ENCODE measurements at places on chromosomes 5 and 9. TPM values are rescaled to one million over a fixed set of nuclear protein-coding genes. Genes with fewer than 3 reads are reported as not detected.

GRCh38 chr5:4480528-4481349 is 659.4 kb upstream of the ADAMTS16 start:
- DNase-seq, result peak; percentile 11

DNA sequence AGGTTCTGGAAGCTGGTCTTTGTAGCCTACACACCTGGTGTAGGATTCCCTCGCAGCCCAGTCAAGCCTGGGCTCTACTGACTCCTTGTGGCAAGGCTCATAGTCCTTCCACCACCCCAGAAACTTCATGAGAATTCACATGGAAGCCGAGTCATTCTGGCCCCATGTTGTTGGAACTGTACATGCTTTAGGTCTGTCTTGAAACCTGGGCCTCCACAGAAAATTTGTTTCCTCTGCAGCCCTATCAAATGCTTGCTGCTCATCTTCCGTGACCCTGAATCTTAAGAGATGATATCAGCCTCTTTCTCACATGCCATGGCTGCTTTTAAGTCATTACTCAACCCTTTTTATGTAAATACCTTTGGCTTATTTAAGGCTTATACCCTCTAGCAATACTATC is 113.4 kb upstream of the GRHPR start:
- peak; percentile 2 for DNase-seq

DNA sequence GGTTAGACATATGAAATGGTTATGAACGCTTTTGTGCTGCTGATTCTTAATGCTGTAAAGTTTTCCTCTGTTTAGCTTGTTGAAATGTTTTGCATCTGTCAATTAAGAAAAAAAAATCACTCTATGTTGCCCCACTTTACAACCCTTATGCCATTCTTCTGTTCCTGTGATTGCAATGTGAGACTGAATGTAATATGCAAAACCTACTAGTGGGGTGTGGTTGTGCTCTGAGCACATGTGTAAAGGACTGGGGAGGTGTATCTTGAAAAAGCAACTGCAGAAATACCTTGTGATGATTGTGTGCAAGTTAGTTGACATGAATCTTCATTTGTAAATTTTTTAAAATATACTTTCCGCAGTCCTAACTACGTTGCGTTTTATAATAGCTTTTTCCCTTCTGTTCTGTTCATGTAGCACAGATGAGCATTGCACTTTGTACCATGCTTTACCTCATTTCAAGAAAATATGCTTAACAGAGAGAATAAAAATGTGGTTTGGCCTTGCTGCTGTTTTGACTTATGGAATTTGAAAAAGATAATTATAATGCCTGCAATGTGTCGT is 357.0 kb upstream of the PIK3R1 start:
- DNase-seq, result peak; percentile 10

DNA sequence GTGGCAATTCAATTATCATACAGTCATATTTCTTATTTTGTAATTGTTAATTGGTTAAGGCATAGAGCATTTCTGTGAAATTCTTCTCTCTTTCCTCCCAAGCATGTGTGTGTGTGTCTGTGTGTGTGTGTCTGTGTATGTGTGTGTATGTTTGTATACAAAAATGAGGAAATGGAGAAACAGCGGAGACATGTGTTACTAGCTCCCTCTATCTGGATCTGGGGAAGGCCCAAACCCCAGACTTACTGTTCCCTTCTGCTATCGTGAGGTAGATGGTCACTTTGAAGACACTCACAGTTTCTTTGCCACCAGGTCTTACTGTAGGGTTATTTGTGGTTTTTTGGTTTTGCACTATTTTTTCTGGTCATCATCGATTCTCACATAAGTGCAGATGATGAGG is 11.4 kb upstream of the C5orf63 start:
- no peak for DNase-seq

DNA sequence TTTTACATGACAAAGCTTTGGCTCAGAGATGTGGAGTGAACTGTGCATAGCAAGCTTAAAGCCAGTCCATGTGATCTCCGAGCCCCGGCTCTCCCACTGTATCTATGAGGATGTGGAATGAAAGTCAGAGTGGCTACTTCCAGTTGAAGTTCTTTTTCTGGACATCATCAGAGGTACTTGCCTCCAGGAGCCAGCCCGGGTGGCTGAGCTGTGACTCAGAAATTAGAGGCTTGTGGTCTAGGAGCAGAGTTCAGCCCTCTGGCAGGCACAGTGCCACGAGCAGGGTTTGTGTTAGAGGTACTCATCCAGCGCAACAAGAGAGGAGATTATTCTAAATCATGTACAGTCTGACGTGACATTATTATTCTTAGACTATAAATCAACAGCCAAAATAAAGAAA is 322.5 kb downstream of the CDK5RAP2 start:
- no peak for DNase-seq

- DNase-seq, result no peak
Observed at GRCh38 chr9:133977421-133978201, 14.5 kb downstream of the VAV2 start.

GRCh38 chr5:28355831-28356230 is 1317.4 kb upstream of the CDH9 start:
- DNase-seq, result peak; percentile 6

DNA sequence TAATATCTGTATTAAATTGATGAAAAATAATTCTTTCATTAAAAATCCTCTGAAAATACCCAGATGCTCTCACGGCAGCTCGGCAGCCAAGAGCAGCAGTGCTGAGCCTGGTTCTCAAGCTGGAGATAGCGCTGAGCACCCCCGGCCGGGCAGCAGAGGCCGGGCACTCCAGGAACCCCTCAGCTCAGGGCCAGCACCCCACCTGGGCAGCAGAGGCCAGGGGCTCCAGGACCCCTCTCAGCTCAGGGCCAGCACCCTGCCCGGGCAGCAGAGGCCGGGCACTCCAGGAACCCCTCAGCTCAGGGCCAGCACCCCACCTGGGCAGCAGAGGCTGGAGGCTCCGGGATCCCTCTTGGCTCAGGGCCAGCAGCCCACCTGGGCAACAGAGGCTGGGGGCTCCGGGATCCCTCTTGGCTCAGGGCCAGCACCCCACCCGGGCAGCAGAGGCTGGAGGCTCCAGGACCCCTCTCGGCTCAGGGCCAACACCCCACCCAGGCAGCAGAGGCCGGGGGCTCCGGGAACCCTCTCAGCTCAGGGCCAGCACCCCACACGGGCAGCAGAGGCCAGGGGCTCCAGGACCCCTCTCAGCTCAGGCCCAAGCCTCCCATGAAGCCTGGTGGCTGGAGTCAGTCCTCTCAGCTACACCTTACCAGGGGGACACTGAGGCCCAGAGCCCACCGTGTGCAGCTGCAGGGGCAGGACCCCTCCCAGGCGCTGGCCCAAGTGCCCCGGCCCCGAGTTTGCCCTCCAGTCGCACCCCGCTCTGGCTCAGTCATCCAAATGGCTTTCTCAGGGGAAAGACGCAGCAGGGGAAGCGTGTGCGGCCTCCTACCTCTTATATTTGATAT is 21.7 kb downstream of the CLPTM1L start:
- DNase-seq, result no peak

GRCh38 chr9:86464242-86464641 is 110.0 kb upstream of the TUT7 start:
- no peak for DNase-seq

- no peak for DNase-seq
Observed at GRCh38 chr5:3430691-3431090, 164.9 kb upstream of the IRX1 start.

FAM193B gene
- 43.8 TPM for total RNA-seq

NOXA1 gene
- not detected for total RNA-seq

TLX3 gene
- total RNA-seq, result not detected

LHX3 gene
- 0.24 TPM for total RNA-seq
